ENCODE measurements at places on chromosomes 4 and X.

- DNase-seq, result no peak
These were observed 13.8 kb upstream of the STK26 start for GRCh38 chrX:132009350-132009749.

DNA sequence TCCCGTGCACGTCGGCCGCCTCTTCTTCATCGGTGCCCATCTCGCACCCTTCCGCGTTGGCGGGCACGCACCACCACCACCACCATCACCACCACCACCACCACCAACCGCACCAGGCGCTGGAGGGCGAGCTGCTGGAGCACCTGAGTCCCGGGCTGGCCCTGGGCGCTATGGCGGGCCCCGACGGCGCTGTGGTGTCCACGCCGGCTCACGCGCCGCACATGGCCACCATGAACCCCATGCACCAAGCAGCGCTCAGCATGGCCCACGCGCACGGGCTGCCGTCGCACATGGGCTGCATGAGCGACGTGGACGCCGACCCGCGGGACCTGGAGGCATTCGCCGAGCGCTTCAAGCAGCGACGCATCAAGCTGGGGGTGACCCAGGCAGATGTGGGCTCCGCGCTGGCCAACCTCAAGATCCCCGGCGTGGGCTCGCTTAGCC lies 1.4 kb downstream of the POU4F2 start:
- DNase-seq, result no peak

DNA sequence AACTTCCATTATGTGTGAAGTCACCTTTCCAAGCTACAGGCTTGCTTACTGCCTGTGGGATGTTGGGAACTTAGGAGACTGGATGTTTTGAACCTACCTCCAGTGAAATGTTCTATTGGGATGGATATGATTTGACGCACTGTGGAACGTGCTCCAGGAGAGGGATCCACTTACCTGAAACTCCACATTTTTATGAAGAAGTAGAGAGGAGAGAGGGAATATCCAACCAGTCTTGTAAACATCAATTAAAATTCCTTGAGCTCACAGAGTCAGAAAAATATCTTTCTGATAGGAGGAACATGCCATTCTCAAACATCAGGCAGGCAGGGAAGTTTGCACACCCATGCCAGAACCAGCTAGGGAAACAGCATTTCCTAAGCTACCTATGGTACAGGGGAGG lies 91.1 kb upstream of the MAOA start:
- no peak for DNase-seq

DNA sequence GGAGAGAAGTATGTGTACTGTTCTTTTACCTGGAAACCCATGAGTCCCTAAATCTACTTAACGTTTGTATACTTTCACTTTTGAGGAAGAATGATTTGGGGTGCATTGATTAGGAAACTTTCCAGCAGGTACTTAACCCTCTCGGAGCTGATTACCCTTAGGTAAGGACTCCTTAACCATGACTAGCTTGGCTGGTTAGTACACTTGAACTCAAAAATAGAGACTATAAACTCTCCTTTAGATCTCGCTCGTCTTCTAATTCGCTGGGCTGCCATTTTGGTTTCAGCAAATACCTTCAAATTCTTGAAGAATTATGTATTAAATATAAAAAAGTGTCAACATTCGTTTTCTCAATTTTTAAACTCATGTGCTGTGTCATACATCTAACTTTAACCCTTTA lies 2.0 kb downstream of the USP9X start:
- DNase-seq, result no peak

DNA sequence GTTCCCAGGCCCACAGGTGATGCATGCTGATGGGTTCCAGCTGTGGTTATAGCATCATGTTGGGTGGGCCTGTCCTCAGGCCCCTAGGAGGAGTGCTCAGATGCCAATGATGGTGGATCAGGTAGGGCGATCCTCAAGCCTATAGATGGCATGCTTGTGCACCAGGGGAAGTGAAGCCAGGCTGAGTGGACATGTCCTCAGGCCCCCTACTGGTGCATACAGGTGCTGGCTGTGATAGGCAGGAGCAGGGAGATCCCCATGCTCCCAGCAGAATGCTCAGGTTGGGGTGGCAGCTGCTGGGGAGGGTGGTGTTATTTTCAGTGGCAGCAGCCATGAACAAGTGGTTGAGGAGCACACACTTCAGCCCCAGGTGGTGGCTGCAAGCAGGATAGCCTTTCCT lies 96.0 kb downstream of the SMARCA1 start:
- no peak for DNase-seq

DNA sequence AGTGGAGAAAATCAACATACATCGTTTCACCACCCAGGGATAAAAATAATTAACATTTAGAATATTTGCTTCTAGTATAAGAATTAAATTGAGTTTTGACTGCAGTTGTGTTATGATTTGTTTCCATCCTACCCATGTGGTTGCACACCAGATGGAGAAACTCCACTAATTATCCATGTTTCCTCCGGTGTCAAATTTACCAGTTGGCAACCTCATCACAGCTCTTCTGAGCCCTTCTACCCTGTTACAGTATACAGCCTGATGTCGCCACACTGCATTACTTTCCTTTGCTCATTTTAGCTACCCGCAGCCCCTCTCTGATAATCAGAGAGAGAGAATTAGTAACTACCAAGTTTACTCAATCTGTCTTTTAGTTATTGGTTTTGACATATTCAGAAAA lies 411.2 kb downstream of the DTHD1 start:
- DNase-seq, result no peak

GRCh38 chr4:145276050-145276449 lies 95.7 kb upstream of the OTUD4 start:
- DNase-seq, result no peak

- no peak for DNase-seq
These were observed 42.1 kb upstream of the USP46 start for GRCh38 chr4:52701207-52701606.

DNA sequence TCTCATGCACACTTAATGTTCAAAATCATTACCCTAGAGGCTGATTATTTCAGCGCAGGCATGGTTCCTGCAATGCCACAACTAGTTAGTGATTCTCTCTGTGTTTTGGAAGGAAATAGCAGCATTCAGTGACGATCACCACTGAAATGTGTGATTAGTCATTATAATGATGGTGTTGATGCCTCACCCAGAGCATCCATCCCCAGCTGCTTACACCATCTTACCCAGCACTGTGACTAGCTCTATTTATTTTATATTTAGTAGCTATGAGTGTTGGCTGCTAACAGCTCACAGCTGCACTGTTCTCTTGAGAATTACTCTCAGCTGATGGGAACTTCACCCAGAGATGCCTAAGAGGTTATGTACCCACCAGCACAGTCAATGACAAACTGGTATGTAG lies 60.5 kb upstream of the TSPAN7 start:
- no peak for DNase-seq

- DNase-seq, result no peak
These were observed 8.2 kb downstream of the WDR1 start for GRCh38 chr4:10108391-10108790.

- DNase-seq, result no peak
These were observed 102.4 kb upstream of the TBL1X start for GRCh38 chrX:9362363-9362928.

DNA sequence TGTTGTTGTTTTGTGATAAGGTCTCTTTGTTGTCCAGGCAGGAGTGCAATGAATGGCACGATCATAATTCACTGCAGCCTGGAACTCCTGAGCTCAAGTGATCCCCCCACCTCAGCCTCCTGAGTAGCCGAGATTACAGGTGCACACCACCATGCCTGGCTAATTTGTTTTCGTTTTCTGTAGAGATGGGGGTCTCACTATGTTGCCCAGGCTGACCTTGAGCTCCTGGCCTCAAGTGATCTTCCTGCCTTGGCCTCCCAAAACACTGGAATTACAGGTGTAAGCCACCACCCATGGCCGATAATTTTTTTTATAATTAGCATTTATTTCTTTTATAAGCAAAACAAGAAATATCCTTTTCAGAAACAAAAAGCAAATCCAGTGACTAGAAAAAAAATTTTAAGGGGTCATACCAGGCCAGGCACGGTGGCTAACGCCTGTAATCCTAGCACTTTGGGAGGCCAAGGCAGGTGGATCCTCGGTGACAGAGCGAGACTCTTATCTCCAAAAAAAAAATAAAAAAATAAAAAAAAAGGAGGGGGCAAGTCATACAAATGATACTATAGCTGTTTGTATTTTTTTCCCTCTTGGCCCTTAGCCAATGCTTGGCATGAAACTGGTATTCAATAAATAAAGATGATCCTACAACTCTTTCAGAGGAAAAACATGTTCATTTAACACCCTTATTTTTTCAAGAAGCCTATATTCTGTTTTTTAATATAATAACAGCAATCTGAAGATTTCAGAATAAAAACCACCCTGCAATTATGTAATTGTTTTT lies 3.4 kb downstream of the PLAC8 start:
- no peak for DNase-seq

GRCh38 chr4:74197080-74197479 lies 39.2 kb downstream of the MTHFD2L start:
- DNase-seq, result no peak

- DNase-seq, result no peak
These were observed 24.3 kb upstream of the CD38 start for GRCh38 chr4:15753786-15754185.

GRCh38 chr4:79471309-79471708 lies 63.3 kb upstream of the GK2 start:
- DNase-seq, result no peak

DNA sequence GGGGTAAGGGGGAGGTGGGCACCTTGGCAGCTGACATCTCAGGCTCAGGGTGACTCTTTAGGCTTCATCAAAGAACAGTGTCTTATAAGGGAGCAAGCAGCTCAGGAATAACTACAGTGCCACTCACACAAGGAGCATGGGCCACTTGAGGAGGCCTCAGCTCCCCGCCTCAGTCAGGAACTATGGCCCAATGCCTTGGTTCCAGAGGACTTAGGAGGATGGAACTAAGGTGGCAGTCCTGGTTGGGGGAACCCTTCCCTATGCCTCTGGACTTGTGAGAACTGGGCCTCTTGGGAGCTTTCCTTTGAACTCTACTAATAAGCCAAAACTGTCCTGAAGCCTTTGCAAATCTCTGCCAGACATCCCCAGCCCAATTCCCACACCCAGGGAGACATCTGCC lies 160.6 kb downstream of the EFNB1 start:
- DNase-seq, result no peak

GRCh38 chr4:55807556-55807955 lies 12.0 kb upstream of the EXOC1L start:
- DNase-seq, result no peak

DNA sequence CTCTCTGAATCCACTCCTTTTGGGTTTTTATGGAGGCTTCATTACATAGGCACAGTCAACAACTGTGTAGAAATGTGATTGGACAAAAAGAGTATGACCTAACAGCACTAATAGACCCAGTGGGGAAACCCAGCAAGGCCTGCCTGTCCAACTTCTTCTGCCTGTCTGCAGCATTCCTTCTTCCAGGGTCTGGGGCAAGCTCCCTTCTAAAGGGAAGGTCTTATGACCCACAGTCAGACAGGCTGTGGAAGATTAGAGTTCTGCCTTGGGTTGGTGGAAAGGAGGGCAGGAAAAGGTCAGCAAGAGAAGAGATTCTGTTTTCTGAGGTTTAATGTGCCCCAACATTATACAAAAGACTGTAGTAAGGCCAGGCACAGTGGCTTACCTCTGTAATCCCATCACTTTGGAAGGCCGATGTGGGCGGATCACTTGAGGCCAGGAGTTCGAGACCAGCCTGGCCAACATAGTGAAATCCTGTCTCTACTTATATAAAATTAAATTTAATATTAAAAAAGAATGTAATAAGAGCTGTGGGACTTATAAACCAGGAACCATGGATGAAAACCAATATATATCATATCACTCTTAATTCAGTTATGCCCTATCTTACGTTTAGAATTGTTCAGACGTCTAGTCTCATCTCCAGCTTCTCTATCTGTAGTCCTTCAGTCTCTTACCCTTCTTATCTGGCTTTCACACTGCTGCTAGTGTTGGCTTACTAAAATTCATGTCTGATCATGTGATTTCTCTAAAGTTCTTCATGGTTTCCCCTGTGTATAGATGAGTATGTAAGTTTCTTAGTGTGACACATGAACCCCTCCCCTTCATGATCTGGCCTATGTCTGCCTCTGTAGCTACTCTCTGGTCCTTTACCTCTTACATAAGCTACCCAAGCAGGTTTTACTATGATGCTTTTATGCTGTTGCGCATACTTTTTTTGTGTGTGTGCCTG lies 6.2 kb downstream of the CLCN3 start:
- DNase-seq, result no peak

- no peak for DNase-seq
These were observed 262.1 kb upstream of the NR3C2 start for GRCh38 chr4:148704291-148704690.

GRCh38 chr4:31573554-31573953 lies 853.4 kb downstream of the PCDH7 start:
- DNase-seq, result no peak

DNA sequence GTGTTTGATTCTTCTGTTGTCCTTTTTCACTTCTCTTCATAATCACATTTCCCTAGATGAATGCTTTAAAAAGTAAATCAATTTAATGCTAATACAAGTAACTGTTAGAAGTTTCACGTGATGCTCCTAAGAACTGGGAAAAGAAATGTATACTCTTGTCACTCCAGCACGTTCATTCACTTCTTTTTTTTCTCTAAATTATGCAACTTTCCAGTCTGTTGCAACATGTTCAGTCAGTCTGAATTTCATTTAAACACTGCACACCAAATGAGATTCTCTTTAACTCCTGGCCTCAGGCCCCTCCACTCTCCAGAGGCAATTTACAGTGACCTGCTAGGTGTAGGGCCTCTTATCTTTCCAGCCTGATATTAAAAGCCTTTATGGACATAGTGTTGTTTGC lies 321.9 kb downstream of the HS3ST1 start:
- DNase-seq, result no peak

- DNase-seq, result no peak
These were observed 131.3 kb downstream of the GUCY2F start for GRCh38 chrX:109350551-109350950.

DNA sequence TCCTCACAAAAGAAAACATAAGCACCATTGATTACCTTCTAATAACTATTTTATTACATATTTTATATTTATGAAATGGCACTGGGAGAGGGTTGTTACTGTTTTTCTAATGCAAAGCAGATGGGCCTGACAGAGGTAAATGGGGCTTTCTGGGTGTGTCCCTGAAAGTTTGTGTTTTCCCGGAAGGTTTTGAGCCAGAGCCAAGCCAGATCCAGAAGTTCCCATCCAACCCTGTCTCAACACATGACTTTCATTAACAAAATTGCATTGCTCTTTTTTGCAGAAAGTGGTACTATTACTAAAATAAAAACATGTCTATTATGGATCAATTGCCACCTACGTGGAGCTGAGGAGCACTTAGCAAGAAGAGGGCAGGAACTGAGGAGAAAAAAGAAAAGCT lies 181.3 kb downstream of the RAB28 start:
- DNase-seq, result no peak

- DNase-seq, result peak; percentile 31
These were observed 7.6 kb downstream of the DLG3 start for GRCh38 chrX:70452143-70452733.

- no peak for DNase-seq
These were observed 2.9 kb downstream of the TBL1X start for GRCh38 chrX:9467751-9468150.

GRCh38 chrX:14039344-14039743 lies 9.7 kb upstream of the GEMIN8 start:
- DNase-seq, result peak; percentile 42

GRCh38 chr4:112514647-112515197 lies 1.3 kb downstream of the NEUROG2 start:
- no peak for DNase-seq

All from activated T-helper 1 cell treated with anti-CD3 and anti-CD28 coated beads, Interleukin-2, amount 50 U/mL, for 16 hours (primary cell).